ENCODE measurements at places on chromosomes 2 and 18.
A peak's percentile ranks its signal among the peaks of the same experiment; 100 is the strongest.

DNA sequence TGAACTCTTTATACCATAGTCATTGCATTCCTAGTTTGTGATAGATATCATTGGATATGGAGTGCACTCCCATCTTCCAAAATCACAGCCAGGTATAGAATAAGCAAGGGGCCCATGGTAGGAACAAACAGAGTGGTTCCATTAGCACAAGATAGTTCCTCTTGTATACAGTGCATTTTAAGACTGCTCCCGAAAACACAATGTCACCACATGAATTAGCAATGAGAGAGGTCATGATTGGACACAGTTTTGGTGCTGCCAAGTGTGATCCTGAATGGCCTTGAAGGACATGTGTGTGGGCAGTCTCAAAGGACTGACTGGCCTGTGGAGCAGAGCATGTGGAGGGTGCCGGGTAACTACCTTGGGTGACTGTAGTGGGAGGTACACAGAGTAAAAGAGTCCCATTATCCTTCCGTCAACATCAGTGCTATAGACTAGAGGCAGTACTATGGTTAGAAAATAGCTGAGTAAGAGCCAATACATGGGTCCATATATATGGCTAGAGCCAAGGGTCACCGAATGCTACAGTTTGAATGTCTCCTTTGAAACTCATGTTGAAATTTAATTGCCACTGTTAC is 549.9 kb downstream of the DSC3 start:
- no peak for DNase-seq

DNA sequence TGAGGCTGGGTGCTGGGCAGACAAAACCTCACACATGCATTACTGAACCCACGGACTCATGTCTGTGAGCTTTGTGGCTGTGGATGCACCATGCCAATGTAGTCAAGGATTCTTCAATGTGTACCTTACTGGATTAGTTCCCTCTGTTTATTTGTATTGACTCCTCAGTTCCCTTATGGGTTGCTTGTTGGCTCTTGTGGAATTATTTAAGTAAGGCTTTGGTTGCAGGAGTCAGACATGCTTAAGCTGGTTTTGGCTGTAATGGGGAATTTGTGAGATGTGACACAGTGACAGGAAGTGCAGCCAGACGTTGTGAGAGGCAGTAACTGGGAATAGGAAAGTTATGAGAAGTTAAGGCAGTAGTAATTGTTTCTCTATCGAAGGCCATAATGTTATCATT is 13.6 kb upstream of the IL1RN start:
- no peak for DNase-seq

GRCh38 chr18:77132369-77133050 is at the start of gene MBP:
MBP (minus strand) TSS chr18:77132783; CDS start chr18:77105261, 27,522 bp downstream.
- DNase-seq = peak; percentile 19

DNA sequence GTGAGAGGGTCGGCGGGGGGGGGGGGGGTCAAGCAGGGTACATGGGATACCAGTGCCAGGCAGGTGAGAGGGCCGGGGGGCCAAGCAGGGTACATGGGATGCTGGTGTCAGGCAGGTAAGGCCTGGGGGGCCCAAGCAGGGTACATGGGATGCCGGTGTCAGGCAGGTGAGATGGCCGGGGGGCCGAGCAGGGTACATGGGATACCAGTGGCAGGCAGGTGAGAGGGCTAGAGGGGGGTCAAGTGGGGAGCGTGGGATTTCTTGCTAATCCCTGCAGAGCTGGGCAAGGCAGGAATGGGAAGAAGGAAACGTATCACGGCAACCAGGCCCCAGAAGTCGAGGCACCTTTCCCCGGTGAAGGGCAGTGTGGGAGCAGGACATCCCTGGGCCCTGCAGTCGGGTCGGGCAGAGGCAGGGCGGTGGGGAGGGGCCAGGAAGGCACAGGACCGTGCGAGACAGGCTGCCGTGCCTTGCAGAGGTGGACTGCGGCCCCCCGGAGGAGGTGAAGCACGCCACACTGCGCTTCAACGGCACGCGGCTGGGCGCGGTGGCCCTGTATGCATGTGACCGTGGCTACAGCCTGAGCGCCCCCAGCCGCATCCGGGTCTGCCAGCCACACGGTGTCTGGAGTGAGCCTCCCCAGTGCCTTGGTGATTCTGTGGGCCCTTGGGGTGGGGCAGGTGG is 49.3 kb downstream of the MTERF4 start:
- no peak for DNase-seq

DNA sequence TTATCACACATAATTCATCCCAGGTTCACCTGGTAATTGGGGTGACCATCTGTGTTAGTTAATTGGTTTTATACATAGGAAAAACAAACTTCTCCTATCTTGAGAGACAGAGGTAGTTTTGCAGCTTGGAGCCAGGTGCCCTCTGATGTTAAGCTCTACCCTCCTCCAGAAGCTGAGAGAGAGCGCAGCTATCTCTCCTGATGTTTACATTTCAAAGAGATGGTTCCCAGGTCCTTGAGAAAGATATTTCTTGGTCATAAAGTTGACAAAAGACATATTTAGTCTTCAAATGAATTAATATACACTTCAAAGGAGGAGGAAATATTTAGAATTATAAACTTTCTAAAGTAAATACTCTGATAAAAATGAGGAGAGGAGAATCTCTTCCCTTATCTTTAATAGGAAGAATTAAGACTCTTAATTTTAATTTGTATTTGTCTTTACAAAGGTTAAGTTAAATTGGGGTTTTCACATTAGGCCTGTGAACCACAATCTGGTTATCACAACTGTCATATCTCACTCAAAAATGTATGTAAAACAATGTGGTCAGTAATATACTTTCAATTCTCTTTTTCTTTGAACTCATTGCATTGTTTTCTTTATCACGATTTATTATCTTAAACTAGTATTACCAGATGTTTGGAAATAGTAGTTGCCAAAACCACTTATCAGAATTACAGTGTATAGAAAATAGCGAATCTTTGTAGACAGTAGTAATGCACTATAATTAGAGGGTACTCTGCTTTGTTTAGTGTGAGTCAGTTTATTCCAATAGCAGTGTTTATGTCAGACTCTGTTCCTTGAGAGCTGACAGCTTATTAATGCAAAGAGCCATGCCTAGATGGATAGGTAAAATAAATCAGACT is 26.8 kb downstream of the SERPINB4 start:
- no peak for DNase-seq

DNA sequence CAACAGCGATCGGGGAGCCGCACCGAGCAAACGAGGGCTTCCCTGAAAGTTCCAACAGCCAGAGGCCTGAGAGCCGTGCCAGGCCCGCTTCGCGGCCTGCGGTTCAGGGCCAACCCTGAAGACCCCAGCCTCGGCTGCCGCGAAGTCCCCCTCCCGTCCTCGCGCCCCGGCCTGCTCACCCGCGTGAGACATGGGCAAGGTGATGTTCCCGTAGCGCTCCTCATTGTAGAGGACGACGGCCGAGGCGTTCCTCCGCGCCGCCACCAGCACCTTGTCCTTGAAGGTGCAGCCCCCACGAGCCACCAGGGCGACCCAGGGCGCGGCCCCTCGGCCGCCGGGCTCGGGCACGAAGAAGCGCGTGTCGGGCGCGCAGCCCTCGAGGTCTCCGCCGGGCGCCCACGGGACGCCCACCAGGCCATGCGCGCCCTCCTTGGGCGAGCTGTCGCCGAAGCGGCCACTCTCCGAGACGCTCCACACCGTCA is 510 bp downstream of the RNF149 start:
- DNase-seq = peak; percentile 42

- DNase-seq = no peak
Measured at GRCh38 chr2:119174993-119175347, 16.4 kb upstream of the C1QL2 start.

DNA sequence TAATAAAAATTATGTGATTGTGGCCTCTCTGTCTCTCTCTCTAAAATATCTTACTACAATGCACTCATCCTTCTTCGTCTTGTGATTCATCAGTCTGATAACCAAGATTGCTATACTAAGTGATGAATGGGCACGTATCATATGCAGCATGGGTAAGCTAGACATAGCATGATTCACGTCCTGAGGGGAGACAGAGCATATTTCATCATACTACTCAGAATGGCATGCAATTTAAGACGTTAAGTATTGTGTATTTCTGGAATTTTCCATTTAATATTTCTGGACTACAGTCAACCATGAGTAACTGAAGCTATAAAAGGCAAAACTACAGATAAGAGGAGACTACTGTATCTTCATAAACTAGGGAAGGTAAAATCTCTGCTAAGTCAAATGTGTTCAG is 97.0 kb upstream of the CD226 start:
- DNase-seq = no peak

GRCh38 chr2:48750128-48750739 is 5.3 kb downstream of the LHCGR start:
- no peak for DNase-seq

GRCh38 chr2:25897506-25897905 is 19.2 kb upstream of the ASXL2 start:
- no peak for DNase-seq

DNA sequence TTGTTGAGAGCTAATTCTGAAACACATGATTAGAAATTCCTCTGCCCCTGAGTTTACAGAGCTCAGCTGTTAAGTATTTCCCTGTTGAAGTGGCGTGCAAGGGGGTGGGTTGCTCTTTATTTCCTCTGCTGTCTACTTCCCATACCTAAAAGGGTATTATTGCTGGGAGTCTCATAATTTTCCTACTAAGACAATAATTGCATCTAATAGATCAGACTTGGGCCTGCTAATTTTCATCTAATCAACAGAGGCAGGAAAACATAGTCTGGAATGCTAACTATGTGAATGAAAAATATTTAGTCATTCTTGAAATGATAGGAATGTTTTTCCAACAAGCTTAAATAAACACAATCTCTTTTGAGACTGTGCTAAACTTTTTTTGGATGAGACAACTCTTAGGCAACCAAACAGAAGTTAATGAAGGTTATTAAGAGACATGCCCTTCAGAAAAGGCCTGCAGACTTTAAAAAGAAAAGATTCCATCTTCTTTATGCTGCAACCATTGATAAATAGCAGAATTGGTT is 111.4 kb downstream of the FEZ2 start:
- peak; percentile 27 for DNase-seq

GRCh38 chr2:112259509-112260294 is 4.9 kb upstream of the ZC3H8 start:
- DNase-seq = peak; percentile 88

- no peak for DNase-seq
Measured at GRCh38 chr2:224990710-224991109, 51.6 kb downstream of the DOCK10 start.

GRCh38 chr2:234130777-234131181 is 80.3 kb downstream of the SPP2 start:
- DNase-seq = no peak

GRCh38 chr2:133721118-133721517 is 152.9 kb upstream of the NCKAP5 start:
- no peak for DNase-seq

DNA sequence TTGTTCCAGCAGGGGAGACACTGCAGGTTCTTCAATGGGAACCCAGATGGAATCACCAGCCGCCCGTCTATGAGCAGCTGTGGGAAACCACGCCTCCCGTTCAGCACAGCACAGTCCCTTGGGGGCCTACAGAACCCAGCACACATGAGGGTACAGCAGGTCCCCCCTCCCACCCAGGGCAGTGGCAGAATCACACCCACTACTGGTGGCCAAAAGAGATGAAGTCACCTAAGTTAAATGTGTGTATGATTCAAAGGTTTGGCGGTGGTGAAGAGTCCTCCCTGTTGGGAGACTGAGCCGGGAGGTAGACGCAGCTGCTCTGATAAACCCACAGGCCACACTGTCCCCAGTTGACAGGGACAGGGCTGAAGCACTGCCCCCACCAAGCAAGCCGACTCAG is 44.3 kb downstream of the L3MBTL4 start:
- DNase-seq = no peak

- no peak for DNase-seq
Measured at GRCh38 chr2:213129311-213129710, 22.1 kb downstream of the IKZF2 start.

DNA sequence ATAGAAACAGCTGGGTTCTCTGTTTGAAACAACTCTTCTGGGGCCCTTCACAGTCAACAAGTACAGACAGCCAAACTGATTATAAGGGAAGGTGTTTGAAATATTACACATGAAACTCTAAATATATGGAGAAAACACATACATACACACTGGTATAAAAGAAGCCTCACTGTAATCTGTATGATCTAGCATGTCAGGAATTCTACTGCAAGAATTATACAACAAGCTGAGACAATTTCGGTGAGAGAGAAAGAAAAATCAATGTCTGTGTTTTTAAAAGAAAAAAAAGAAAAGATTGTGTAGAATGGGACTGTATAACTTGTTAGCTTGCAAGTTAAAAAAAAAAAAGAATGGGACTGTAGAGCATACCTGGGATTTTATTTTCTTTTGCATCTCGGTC is 26.3 kb downstream of the IRS1 start:
- DNase-seq = no peak

- no peak for DNase-seq
Measured at GRCh38 chr2:45782436-45782835, 131.0 kb downstream of the PRKCE start.

DNA sequence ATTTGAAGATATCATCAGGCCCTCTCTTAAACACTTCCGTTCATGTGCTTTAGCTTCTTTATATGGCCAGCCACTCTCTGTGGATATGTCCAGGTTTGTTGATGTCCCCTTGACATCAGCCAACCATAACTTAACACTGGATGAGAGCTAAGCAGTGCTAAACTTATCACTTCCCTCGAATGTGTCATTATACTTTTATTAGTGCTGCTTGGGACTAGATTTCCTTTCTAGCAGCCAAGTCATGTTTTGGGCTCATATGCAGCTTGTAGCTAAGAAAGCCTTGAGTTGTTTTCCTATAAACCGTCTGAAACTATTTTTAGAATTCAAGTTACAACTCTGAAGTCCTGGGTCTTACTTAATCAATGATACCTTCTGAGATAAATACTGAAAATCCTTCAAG is 144.8 kb upstream of the TNP1 start:
- DNase-seq = no peak

- DNase-seq = no peak
Measured at GRCh38 chr2:65320042-65320725, 92.6 kb downstream of the ACTR2 start.

GRCh38 chr18:67199993-67200617 is 316.4 kb downstream of the DSEL start:
- DNase-seq = no peak

DNA sequence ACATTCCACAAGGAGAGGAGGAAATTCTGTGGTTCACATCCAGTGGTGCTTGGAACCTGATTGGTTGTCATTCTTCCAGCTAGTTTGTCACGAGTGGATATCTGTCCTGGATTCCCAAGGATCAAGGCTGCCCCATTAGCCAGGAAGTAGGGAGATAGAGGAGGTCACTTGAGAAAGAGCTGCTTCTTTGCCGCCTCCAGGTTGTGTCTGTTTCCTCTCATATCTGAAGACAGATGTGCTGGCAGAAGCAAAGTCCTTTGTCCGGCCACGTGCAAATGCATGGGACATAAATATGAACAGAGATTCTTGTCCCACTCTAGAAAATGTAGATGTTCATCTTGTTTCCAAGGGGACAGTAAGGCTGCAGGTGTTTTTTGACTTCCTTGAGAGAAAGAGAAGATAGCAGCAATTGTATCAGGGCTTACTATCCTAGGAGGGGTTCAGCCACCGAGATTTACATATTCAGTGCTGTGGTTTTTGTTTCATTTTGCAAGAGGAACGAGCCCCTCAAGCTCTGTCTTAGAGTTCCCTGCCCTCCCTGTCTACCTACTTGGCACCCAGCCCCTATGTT is 174.4 kb downstream of the RPIA start:
- no peak for DNase-seq

GRCh38 chr2:140586379-140586778 is 1544.4 kb downstream of the LRP1B start:
- DNase-seq = peak; percentile 62

GRCh38 chr2:240368781-240369331 is 66.6 kb upstream of the GPC1 start:
- DNase-seq = no peak

All from HAP-1 (cell line).